ENCODE measurements at places on chromosomes 1 and 21. TPM values are rescaled to one million over a fixed set of nuclear protein-coding genes. Genes with fewer than 3 reads are reported as not detected.
A peak's percentile ranks its signal among the peaks of the same experiment; 100 is the strongest.

DNA sequence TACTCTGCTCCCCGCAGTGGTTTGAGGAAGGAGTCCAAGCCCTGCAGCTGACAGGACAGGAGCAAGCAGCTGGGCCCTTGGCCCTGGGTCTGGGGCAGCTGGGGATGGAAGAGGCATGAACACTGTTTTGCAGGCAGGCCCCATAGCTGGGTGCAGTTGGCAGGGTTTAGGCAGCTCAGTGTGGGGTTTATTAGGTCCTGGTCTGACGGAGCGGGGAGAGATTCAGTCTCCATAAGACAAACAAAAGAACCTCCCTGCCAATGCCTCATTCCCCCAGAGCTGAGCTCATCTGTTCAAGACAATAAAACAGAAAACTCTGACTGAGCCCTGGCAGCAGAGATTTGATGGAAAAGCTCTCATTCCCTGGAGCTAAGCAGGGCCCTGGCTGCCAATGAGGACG is 37.3 kb downstream of the OLFML2B start:
- peak; percentile 44 for DNase-seq

DNA sequence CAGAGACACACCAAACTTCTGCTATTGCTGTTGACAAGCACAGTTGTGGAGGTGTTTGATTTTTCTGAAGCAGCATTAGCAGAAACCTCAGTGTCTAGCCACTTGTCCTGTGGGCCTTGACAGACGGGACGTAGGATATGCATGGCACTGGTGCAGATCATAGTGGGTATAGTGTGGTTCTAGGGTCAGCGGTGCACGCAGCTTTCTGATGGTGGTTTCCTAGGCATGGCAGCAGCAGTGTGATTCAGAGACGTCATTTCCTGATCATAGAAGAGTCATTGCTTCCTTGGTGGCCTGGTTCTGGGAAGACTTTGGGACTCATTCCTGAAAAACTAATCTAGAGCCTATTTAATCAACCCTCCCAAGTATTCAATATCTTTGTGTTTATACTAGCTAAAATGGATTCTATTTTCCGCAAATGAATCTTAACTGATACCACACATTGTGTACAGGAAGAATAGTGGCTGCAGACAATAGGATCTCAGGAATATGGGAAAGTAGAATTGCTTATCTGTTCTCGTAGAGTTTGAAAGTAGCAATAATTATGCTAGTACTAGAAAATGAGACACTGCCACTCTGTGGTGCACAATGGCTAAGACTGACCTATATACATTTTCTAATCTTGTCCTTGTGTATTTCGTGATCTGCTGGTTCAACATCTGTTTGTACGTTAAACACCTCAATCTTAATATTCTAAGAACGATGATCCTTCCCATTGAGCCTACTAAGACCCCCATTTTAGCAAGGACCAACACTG is 2.8 kb upstream of the USP1 start:
- DNase-seq, result no peak

- DNase-seq, result no peak
Measured at GRCh38 chr21:26194326-26194725, 23.8 kb upstream of the APP start.

AMY2A gene
- not detected for total RNA-seq

- DNase-seq, result peak; percentile 78
Measured at GRCh38 chr21:38352536-38353219, 95.9 kb downstream of the KCNJ15 start.

KRTAP13-2 gene
- not detected for total RNA-seq

Measured in stomach (tissue), 19 donors.